Stimulated activated CD8-positive, alpha-beta memory T cell treated with anti-CD3 and anti-CD28 coated beads, Interleukin-7, amount 100 ng/mL, for 1 hour (primary cell): ENCODE measurements at places on chromosomes 4 and X.

- no peak for DNase-seq
Measured at GRCh38 chr4:74152836-74153235, 5.1 kb upstream of the MTHFD2L start.

GRCh38 chr4:38814386-38814785 is 9.8 kb upstream of the TLR1 start:
- DNase-seq, result no peak

DNA sequence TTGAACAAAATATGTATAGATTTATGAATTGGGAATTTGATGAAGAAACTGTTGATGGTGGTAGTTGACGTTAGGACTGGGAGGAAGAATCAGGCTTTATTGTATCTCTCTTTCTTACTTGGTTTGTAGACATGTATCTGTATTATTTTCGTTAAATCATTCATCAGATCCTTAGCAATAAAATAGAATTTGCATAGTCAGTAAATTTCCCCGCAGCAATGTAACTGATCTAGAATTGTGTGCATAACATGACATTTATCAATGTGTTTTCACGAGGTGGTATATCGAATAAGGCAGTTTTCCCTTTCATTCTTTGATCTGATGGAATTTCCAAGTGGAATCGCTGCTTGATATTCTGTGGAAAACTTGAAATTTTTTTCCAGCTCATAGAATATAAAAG is 308.8 kb downstream of the SPRY1 start:
- DNase-seq, result no peak

DNA sequence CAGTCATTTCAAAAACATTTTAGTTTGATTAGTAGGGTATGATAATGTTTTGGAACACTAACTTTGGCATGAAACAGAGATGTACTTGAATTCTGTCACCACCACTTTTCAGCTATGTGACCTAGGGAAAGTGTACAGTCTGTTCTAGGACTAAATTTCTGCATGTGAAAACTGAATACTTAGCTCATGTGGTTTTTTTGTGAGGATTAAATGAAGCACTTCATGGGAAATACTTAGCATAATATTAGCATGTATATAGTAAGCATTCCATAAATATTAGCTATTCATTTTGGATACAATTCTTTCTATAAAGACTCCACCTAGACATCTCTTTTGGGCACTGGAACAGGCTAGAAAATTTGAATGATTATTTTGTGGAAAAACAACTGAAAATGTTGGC is 1379.4 kb downstream of the RPA4 start:
- DNase-seq, result no peak

DNA sequence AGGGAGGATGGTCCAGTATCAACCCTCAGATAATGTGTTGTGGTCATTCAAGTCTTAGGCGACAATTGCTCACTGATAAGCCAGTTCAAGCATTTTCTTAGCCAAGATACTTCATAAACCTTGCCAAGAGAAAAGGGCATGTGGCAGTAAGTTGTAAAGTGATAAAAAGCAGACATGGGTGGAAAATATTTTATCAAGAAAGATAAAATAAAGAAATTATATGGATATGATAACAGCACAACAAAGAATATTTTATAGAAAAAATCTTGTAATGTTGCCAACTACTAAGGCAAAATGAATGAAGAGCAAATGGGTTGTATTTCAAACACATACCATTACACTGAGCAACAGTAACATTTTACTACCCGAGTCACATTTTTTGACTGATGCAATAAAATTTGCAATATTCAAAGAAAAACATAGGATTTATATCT is 217.4 kb upstream of the PITX2 start:
- DNase-seq, result no peak

DNA sequence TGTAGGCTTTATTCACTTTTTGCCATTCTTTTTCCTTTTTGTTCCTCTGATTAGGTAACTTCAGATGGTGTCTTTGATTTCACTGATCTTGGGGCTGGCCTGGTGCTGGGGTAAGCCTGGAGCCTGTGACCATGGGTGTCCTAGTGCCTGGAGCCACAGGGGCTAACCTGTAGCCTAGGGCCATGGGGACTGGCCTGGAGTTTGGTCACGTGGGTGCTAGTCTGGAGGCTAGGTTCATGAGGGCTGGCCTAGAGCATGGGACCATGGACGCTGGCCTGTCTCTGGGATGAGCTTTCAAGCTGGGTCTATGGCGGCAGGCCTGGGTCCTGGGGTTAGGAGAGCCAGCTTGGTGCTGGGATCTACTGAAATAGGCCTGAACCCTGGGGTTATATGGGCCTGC is 32.2 kb upstream of the ALG13 start:
- DNase-seq, result no peak

- no peak for DNase-seq
Measured at GRCh38 chrX:129600981-129601424, 53.8 kb downstream of the APLN start.

- DNase-seq, result no peak
Measured at GRCh38 chrX:153867139-153867538, 18.8 kb downstream of the L1CAM start.

DNA sequence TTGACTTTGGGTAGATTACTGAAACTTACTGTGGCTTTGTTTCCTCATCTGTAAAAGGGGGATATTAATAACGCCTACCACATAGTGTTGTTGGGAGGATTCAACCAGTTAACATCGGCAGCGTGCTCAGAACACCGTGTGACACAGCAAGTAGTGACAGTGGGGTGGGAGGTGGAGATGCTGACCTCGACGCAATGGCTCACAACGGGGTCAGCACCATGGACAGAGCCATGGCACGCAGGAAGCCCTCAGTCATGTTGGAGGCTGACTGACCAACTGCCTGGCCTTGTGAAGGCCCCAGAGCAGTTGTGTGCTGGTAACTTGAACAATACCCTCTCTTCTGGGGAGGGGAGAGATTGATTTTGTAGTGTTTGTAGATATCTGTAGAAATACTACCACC is 93.2 kb downstream of the WFS1 start:
- no peak for DNase-seq

- no peak for DNase-seq
Measured at GRCh38 chr4:78612398-78613178, 61.0 kb downstream of the ANXA3 start.
